ENCODE measurements at places on chromosomes 11 and 22. TPM values are rescaled to one million over a fixed set of nuclear protein-coding genes. Genes with fewer than 3 reads are reported as not detected.

STARD10 gene
- 6.9 TPM for total RNA-seq

TTC28 gene
- 0.96 TPM for total RNA-seq

IFITM1 gene
- total RNA-seq: 981 TPM

RNF215 gene
- total RNA-seq: 9.2 TPM

DRD4 gene
- total RNA-seq: 0.45 TPM

RBFOX2 gene
- 0.53 TPM for total RNA-seq

Data from activated naive CD4-positive, alpha-beta T cell treated with anti-CD3 and anti-CD28 coated beads, Interleukin-2, amount 10 ng/mL, durations not matched to agents 5 hours and 36 hours (primary cell).